ENCODE measurements at places on chromosomes 1 and 21.

GRCh38 chr1:21903638-21904453 is 33.3 kb downstream of the HSPG2 start:
- ATAC-seq: no peak

GRCh38 chr1:185813401-185813979 is 79.3 kb downstream of the HMCN1 start:
- ATAC-seq: no peak

- ATAC-seq: no peak
Measured at GRCh38 chr21:15122241-15122640, 57.4 kb upstream of the NRIP1 start.

GRCh38 chr21:39083377-39084008 is 99.8 kb downstream of the PSMG1 start:
- ATAC-seq: no peak

DNA sequence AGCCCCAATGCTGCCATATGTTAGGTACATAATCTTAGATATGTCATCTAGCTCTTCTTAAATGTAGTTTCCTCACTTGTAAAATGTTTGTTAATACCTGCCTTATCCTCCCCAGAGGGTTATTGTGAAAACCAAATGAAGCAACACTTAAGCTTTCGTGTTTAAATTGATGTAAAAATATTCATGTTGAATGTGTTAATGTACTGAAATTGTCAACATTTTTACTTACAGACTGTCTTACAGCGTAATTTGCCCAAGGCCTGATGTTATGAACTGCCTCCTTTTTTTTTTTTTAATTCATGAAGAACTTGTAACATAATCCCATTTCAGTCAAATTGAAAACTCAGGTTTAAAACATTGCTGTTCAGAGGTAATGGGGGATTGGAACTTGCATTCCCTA is 25.6 kb upstream of the ENAH start:
- no peak for ATAC-seq

DNA sequence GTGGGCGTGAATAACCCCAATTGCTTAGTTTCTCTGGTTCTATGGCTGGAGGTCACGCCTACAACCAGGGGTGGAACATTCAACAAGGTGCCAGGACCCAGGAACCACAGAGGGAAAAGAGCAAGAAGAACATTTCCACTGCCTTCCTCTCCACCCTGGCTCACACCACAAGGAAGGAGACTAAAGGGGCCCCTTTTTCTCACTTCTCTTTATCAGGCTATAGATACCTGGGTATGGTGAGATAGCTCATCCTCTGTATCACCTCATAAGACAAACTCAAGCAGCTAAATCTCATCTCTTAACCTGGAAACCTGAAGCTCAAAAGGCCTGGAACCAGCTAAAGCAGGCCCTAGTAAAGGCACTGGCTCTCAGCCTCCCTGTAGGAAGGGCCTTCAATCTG is 438.8 kb upstream of the OLFM3 start:
- no peak for ATAC-seq

- no peak for ATAC-seq
Measured at GRCh38 chr1:9066945-9067807, 2.3 kb downstream of the SLC2A5 start.

GRCh38 chr1:42323551-42323950 is 11.5 kb downstream of the FOXJ3 start:
- no peak for ATAC-seq

- ATAC-seq: peak; percentile 54
Measured at GRCh38 chr1:92961131-92961895, at the start of gene DIPK1A. Gene DIPK1A, minus strand, starts transcription at chr1:92961462. Its CDS starts 33 bp downstream, at chr1:92961429.

DNA sequence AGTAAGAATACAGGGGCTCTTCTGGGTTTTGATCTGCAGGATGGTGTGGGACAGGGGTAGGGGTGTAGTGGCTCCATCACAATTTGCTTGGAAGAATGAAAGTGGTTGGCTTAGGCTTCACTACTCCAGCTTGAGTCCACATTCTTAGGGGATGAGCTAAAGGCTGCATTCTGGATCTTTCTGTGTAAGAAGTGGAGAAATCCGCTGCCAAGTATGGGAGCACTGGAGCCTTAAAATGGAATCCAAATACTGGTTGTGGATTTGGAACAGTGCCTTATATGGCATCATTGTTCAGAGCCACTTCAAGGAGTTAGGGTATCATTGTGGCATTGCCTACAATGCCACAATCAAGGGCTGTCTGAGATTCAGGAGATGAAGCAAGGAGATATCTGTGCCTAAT is 187.1 kb downstream of the LMO4 start:
- no peak for ATAC-seq

DNA sequence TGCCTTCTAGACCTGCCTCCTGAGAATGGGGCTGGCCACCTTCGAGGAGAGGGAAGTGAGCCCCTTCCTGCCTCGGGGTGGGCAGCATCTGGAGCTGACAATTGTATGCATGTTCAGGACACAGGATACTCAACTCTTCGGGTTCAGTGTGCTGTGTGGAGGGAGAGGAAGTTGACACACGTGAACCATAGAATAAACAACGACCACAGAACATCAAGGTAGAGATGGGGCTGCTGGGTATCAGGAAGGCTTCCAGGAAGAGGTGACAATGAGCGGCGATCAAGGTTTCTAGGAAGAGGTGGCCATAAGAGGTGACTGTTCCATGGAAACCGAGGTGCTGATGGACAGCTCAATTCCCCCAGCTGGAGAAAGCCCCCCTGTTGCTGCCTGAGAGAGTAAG is 22.0 kb downstream of the UBIAD1 start:
- no peak for ATAC-seq

DNA sequence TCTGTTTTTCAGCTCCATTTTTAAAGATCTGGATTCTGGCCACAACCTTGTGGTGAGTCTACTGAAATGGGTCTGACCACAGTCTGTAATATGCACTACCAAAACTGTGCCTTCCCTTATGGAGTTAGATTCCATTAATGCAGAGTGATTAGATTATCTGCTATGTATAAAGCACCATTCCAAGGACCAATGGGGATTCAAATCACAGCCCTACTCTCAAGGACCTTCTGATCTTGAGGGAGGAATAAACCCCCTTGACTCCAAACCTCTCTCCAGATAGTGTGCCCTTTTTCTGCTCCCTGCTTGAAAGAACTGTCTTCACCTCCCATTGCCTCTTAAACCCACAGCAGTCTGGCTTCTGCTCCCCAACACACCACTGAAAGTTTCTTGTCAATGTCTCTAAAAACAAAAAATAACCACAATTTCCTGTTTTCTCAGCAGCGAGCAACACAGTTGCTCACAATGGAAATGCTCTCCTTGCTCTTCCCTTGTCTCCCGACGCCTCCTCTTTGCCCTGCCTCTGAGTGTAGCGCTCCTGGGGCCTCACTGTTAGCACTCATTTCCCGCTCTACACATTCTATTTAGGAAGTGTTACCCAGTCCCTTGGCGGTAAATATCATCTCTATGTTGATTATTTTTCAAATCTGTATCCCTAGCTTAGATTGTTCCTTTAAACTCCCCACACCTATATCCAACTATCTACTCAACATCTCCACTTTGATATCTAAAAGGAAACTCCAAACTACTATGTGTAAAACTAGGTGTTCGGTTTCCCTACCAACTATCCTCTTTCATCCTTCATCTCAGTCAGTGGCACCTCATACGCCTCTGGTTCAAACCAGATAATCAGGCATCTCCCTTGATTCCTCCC is 13.6 kb downstream of the PCNX2 start:
- ATAC-seq: no peak

Data from activated CD4-positive, CD25-positive, alpha-beta regulatory T cell treated with anti-CD3 and anti-CD28 coated beads, Interleukin-2, amount 50 U/mL, for 24 hours (primary cell).